ENCODE measurements at places on chromosomes 4 and X. TPM values are rescaled to one million over a fixed set of nuclear protein-coding genes. Genes with fewer than 3 reads are reported as not detected.

The CRMP1 gene
- total RNA-seq, result not detected

The HEPH gene
- total RNA-seq, result 2.7 TPM

The GLRA3 gene
- total RNA-seq, result not detected

The YY2 gene
- total RNA-seq, result 1.7 TPM

The EGFL6 gene
- not detected for total RNA-seq

The NAP1L3 gene
- total RNA-seq, result 8.0 TPM

The TRAM1L1 gene
- total RNA-seq, result not detected

The KLKB1 gene
- not detected for total RNA-seq

The DACH2 gene
- not detected for total RNA-seq

The PTCHD1 gene
- total RNA-seq, result 0.53 TPM

The LGI2 gene
- total RNA-seq, result 0.67 TPM

The MAGEE2 gene
- total RNA-seq, result not detected

The TGIF2LX gene
- total RNA-seq, result not detected

The AFF1 gene
- 13.5 TPM for total RNA-seq

The KIAA0232 gene
- total RNA-seq, result 4.7 TPM

The TNIP2 gene
- total RNA-seq, result 62.4 TPM

The PRPS2 gene
- total RNA-seq, result 65.6 TPM

The APLN gene
- total RNA-seq, result 3.8 TPM

The SEC24B gene
- total RNA-seq, result 23.1 TPM

The HMGN5 gene
- 0.40 TPM for total RNA-seq

The FMR1NB gene
- total RNA-seq, result not detected

Measured in HT1080 (cell line).